Stimulated activated CD8-positive, alpha-beta memory T cell treated with anti-CD3 and anti-CD28 coated beads, Interleukin-7, amount 100 ng/mL, for 1 hour (primary cell): ENCODE measurements at places on chromosomes 3 and 15.

- no peak for DNase-seq
Measured at GRCh38 chr3:70150599-70150998, 151.1 kb downstream of the SAMMSON start.

DNA sequence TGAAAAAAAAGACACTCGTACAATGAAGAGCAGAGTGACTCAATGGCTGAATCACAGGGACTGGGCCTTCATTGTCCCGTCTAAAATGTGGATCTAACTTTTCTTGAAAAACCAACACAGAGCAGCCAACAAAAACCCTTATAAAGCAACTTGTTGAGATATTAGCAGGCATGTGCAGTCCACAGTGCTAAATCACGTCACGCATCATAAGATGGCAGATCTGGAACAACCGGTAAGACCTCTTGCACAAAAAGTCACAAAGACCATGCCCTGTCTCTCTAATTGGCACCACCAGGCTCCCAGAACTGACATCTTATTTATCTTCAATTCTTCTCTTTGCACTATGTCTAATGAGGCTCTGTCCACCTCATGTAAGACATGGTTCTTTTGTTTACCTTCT is 177.0 kb downstream of the MAGI1 start:
- DNase-seq: no peak

DNA sequence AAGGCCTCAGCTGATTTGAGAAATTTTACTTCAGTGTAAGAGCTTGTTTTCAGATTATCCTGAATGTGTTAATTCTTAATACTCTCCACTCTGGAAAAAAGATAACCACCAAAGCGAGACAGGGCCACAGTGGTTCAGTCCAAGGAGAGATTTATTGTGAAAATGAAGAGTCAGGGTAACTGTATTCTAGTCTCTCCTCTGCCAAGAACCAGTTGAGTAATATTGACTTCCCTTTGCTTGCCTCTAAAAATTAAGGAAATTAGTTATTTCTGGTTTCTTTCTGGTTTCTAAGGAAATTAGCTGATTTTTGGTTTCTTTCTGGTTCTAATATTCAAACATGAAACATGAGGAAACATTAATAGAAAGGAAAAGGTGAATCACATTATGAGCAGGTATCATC is 34.9 kb downstream of the PPP1R2 start:
- no peak for DNase-seq

DNA sequence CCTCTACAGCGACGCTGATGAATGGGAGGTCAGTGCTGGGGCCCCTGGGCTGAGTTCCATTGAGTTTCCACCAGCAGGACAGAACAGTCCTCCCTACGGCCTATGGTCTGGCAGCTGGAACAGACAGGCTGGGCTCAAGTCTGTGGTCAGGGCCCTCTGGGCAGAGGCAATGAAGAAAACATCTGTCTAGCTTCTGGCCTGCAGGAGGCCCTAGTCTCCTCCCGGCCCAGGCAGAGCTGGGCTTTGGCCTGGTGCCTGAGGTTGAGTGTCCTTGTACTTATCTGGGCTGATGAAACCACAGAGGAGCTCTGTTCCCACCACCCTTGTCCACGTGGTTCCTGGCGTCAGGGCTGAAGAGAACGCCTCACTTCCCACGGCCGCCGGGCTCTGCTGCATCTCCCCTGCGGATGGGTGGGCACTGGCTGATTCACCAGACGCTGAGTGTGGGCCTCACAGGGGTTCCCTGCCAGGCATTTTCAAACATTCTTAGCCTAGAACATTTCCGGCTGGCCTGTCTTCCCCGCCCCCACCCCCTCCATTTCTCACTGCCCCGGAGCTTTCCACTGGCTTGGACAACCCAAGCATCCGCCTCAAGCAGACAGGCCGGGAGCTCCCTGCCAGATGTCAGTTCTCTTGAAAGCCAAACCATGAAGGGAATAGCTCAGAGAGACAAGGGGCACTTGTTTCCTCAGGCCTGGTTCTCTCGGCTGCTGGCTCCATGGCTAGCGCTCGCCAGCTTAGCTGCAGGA is 20.3 kb downstream of the PPCDC start:
- no peak for DNase-seq

GRCh38 chr3:13053420-13053819 is 19.8 kb downstream of the IQSEC1 start:
- DNase-seq: no peak

GRCh38 chr3:187737368-187738070 is 7.7 kb downstream of the BCL6 start:
- no peak for DNase-seq

DNA sequence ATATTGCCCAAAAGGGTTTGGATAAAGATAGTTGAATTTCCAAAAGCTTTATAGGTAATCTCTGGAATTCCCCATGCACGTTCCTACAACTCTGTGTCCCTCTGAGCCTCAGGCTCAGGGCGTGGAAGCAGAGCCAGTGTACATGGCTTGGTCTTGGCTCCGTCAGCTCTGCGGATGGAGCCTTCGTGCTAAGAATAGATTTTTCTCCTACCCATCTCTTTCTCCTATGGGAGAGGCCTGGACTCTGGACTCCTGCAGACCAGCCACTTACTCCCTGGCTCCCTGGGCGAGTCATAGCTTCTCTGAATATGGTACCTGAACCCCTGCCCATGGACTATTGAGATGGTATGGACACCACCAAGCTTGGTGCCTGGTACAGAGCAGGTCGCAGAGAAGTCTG is 99.9 kb downstream of the EEFSEC start:
- DNase-seq: no peak

- DNase-seq: no peak
Measured at GRCh38 chr3:177837951-177838655, 640.8 kb upstream of the TBL1XR1 start.

- DNase-seq: no peak
Measured at GRCh38 chr15:51398626-51399025, 57.2 kb downstream of the GLDN start.

- no peak for DNase-seq
Measured at GRCh38 chr3:8911781-8912180, 51.5 kb downstream of the RAD18 start.

DNA sequence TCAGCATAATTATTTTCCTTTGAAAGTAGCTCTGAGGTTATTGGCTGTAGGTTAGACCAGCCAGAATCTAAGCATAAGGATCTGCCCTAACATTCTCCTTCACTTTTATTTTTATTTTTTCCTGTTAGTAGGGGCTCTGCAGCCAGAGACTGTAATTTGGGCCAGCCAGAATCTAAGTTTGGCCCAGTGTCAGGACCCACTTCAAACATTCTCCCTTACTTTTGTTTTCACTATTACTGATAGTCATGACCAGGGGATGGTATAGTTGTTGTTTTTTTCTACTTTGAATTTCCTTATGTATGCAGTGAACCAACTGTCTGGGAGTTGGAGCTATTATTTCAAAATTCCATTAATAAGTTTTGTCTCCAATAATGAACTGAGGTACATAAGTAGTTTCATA is 121.0 kb upstream of the MBNL1 start:
- no peak for DNase-seq

GRCh38 chr15:37135225-37135624 is 34.9 kb upstream of the MEIS2 start:
- DNase-seq: no peak

DNA sequence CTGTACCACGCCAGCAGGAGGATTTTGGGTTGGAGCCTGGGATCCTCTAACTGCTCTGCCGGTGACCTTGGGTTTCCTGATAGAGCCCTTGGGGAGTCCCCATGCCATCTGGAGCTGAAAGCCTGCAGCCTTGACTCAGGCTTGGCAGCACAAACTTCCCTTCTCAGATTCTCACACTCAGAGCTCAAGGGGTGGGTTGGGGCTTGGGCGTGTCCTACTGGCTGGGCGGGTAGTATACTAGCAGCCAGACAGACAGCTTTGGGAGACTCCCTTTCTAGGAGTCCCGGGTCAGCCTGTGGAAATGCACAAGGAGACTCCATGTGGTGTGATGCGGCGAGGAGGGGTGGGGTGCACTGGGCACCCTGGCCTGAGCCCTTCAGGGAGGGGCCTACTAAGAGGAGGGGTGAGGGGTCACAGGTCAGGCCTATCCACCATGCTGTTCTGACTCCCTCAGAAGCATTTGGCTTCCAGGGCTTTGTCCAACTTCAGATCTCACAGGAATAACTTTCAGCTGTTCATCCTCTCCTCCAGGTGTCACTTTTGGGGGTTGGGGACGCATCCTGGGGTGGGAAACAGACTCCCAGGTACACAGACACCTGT is 21.6 kb upstream of the PLXNA1 start:
- no peak for DNase-seq

DNA sequence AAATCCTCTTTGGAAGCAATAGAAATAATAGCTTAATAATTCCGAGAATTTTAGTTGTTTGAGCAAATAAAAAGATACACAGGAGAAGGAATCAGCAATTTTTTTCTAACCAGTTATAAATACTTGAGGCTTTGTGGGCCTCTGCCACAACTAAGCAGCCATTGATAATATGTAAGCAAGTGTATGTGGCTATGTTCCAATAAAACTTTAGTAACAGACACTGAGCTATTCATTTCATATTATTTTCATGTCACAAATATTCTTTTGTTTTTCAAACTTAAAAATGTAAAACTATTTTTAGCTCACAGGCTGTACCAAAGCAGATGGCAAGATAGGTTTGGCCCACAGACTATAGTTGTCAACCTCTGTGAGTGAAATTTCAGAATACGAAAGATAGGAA is 85.7 kb downstream of the MSL2 start:
- no peak for DNase-seq
